Upper lobe of left lung (tissue), 6 donors: ENCODE measurements at places on chromosomes 5 and 9. TPM values are rescaled to one million over a fixed set of nuclear protein-coding genes. Genes with fewer than 3 reads are reported as not detected.

GRCh38 chr5:35668794-35669193, 51.1 kb downstream of the SPEF2 start:
- no peak for DNase-seq

DNA sequence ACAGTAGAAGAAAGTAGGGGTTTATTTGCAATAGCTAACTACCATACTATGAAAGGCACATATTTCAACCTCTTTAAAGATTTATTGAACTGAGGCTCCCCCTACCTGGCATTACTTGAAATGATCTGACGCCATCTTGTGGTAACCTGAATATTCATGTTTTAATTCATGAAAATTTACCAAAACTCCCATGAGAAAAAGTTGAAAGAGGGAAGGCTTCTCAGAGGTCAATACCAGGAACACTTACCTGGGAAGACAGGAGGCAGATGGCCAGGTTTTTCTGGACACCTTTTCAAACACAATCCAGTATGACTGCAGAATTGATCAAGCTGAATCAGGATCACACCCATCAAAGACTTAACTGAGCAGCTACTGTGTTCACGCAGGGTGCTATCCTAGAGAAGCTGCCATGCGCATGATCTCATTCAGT, 9.4 kb downstream of the PRELID2 start:
- no peak for DNase-seq

DNA sequence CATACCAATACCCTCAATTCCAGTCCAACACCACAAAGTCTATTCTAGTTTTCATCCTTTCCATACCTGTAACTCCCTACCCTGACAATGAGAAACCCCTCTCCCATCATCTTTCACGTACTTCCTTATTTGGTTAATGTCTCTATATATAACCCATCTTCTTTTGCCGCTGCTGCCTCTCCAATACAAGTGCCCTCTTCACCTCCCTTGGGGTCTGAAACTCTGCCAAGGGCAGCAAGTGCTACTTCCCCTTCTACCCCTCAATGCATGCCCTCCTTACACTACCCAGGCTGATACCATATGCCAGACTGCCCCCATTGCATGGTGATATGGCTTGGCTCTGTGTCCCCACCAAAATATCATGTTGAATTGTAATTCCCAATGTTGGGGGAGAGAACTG, 24.4 kb upstream of the SMIM15 start:
- no peak for DNase-seq

- DNase-seq = peak; percentile 36
These were observed 40.6 kb upstream of the ZNG1F start for GRCh38 chr9:41229408-41230401.

DNA sequence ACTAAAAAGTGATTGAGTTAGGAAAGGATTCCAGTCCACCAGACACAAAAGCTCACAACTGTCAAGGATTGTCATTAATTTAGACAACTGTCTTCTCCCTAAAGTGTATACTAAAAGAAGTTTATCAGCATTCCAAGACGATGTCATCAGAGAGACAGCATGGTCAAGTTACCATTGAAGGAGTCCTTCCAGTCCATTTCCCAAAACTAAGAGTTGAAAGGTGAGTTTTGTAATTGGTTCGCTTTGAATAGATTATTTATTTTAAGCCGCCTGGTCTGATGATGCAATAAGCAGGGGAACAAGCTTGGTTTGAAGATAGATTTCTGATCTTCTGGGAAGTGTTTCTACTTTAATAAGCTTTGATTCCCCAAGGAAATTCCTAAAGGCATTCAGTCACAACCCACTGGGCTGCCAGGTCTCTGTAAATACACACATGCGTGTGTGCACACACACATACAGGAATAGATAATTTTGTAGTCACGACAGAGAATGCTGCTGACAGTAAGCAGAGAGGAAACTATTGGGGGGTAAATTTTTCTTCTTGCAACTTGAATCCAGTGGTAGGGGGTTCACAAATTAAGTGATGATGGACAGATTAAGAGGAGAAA, 234.8 kb downstream of the PIK3R1 start:
- DNase-seq = no peak

DNA sequence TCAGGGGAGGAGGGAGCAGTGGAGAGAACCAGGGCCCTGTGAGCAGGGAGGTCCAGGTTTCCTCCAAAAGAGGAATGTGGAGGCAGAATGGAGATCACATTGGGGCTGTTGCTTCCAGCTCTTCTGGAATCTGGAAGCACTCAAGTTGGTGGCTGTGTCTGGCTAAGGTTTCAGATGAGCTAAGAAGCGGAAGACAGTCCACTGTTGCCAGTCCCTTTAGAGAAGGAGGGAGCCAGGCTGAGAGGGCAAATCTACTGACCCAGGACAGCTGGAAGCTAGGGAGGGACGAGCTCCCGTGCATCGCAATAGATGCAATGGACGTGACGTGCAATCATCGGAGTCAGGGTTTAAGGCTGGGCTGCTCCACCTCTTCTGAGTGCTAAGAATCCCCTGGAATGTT, 71.2 kb downstream of the TENT4A start:
- no peak for DNase-seq

DNA sequence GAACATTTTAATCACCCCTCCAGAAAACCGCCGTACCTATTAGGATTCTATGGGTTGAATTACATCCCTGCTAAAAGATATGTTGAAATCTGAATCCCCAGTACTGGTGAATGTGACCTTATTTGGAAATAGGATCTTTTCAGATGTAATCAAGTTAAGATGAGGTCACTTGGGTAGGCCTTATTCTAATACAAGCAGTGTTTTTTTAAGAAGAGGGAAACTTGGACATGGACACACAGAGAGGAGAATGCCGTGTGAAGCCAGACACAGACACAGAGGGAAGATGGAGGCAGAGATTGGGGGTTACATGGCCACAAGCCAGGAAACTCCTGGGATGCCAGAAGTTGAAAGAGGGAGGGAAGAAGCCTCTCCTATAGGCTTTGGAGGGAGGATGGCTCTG, 183.5 kb downstream of the GNA14 start:
- DNase-seq = no peak

- DNase-seq = no peak
These were observed 201.5 kb downstream of the C9orf50 start for GRCh38 chr9:129419382-129419899.

- peak; percentile 15 for DNase-seq
These were observed 96.8 kb downstream of the PHF2 start for GRCh38 chr9:93673021-93673838.

- DNase-seq = no peak
These were observed 231.6 kb upstream of the RPS23 start for GRCh38 chr5:82509762-82510161.

DNA sequence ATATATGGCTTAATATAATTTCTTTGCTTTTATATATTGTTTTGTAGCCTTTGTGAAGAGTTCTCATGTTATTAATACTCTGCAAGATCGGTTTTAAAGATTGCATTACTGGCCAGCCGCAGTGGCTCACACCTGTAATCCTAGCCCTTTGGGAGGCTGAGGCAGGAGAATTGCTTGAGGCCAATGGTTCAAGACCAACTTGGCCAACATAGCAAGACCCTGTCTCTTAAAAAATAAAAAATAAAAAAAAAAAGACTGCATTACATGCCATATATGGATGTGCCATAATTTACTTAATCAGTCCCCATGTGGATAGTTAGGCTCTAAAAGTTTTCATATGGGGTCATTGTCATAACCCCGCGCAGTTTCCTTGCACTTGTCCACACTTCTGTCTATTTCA, 31.0 kb upstream of the TNFAIP8 start:
- no peak for DNase-seq

DNA sequence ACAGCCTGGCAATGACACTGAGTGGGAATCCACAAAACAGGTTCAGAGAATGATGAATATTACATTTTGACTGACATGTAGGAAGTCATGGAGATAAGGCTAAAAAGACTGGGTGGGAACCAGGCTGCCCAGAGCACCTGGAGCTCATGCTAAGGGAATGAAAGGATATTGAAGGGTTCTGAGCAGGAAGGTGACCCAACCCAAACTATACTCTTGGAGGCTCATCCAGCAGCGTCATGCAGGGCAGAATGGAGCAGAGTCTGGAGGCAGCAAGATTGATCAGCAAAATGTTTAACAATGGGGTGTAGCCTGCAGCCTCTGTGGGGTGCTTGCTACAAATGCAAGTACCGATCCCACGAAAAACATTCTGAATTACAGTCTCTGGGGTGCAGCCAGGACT, 120.2 kb downstream of the PSD2 start:
- DNase-seq = no peak

The PCDHB11 gene
- 2.1 TPM for total RNA-seq

The SPOCK1 gene
- not detected for total RNA-seq

The NFIL3 gene
- total RNA-seq = 14.7 TPM

The IL4 gene
- not detected for total RNA-seq

The FGD3 gene
- total RNA-seq = 21.1 TPM
